IMR-90 (cell line): ENCODE measurements at places on chromosomes 5 and 9.

- H3K4me3 ChIP-seq = no peak overlapping the region
- peak; percentile 94 for DNase-seq
- peak overlapping the region; percentile 100 for H3K27ac ChIP-seq
- no peaks in the 10 kb centered on the region for H3K27me3 ChIP-seq
- H3K4me1 ChIP-seq = peaks cover 4% of the 10 kb centered on the region
Observed at GRCh38 chr9:95284162-95285080, 33.1 kb downstream of the FANCC start.

DNA sequence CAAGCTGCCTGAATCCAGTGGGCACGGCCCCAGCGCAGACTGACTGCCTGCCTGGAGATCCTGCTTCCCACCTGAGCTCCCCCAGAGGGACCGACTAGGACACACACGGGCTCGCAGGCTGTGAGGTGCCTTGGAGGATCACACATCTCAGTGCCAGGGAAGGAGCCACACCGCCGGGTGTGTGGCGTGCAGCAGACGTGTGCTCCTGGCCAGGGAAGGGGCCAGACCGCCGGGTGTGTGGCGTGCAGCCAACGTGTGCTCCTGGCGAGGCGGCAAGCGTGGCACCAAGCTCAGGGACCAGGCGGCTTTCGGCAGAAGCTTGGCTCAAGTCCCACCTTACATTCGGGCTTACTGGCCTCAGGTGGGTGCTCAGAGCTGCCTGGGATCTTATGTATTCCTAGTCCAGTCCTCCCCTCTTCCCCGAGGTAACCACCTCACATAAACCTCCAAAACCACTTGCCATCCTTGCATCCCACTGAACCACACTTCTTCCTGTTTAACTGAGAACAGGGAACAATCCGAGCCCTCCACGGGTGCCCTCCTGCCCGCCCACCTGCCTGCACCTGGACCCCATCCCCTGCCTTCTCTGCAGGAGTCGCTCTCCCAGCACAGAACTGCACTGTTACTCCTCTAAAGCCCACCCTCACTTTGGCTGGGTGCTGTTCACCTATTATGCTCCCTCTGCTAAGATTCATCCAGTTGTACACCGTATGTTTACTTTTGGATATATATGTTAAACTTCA is 22.4 kb upstream of the MRNIP start:
- peaks cover 57% of the 10 kb centered on the region for H3K36me3 ChIP-seq
- H3K4me1 ChIP-seq = no peaks in the 10 kb centered on the region
- H3K27me3 ChIP-seq = no peaks in the 10 kb centered on the region
- no peak overlapping the region for H3K27ac ChIP-seq
- DNase-seq = no peak

- no peaks in the 10 kb centered on the region for H3K27me3 ChIP-seq
- H3K4me3 ChIP-seq = no peak overlapping the region
- H3K27ac ChIP-seq = no peak overlapping the region
- no peaks in the 10 kb centered on the region for H3K36me3 ChIP-seq
- no peaks in the 10 kb centered on the region for H3K4me1 ChIP-seq
Observed at GRCh38 chr5:98069876-98070512, 703.5 kb upstream of the RGMB start.

DNA sequence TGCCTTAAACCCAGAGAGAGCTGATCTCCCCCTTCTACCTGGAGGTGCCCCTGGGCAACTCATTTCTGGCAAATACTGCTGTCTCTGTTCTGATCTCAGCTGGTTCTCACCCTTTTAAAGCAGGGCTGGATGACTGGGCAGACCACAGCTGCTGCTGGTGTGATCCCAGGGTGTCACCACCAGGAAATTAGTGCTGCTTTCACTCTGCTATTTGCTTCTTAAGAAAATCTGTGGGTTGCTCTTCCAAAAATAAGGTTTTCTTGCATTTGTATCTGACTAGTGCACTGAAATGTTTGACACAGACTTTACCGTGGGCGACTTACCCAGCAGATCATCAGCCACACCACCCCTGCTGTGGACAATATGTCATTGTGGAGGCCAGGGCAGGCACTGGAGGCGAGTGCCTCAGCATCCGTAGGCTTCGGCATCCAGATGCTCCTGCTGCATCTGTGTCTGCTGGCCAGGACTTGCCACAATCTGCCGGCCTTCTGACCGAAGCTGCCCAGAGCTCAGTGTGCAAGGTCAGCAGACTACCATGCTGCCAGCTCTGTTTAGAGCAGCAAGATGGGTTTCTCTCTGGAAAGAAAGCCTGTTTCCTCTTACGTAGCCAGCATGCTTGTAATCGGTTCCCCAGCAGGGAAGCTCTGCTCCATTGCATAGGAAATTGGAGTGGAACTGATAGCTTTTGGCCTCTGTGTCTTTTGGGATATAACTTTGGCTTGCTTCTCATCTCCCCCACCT is 13.6 kb downstream of the ARHGAP26 start:
- H3K27ac ChIP-seq = no peak overlapping the region
- H3K36me3 ChIP-seq = no peaks in the 10 kb centered on the region
- DNase-seq = no peak
- H3K27me3 ChIP-seq = peaks cover 20% of the 10 kb centered on the region

GRCh38 chr9:35842795-35843194 is 13.8 kb downstream of the TMEM8B start:
- H3K36me3 ChIP-seq = peaks cover 9% of the 10 kb centered on the region
- H3K4me1 ChIP-seq = peaks cover 18% of the 10 kb centered on the region
- no peak for DNase-seq
- no peak overlapping the region for H3K27ac ChIP-seq
